ENCODE measurements at places on chromosomes 5 and 9. TPM values are rescaled to one million over a fixed set of nuclear protein-coding genes. Genes with fewer than 3 reads are reported as not detected.

LRRC26 gene
- total RNA-seq: not detected

C5orf24 gene
- total RNA-seq: 53.2 TPM

LCNL1 gene
- total RNA-seq: not detected

C5orf52 gene
- not detected for total RNA-seq

GABRB2 gene
- not detected for total RNA-seq

TSPAN17 gene
- total RNA-seq: 52.5 TPM

PDCD1LG2 gene
- 8.8 TPM for total RNA-seq

DNA sequence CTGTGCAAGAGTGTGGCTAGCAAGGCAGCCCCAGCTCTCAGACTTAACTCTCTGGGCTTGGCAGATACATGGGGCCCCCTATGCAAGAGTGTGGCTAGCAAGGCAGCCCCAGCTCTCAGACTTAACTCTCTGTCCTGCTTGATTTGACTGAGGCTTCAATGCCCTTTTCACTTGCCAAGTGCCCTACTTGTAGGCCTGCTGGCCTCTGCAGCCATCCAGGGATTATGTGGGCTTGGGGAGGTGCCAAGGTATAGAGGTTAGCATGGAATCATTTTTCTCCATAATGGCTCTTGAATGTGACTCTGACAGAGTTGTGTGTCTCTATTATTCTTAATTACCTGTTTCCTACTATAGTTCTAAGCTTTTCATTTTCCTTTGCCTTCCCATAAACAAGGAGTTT lies 115.5 kb upstream of the RUSC2 start:
- DNase-seq: no peak

GRCh38 chr9:93295456-93296076 lies 111.6 kb downstream of the WNK2 start:
- no peak for DNase-seq

- no peak for DNase-seq
These were observed 186.0 kb upstream of the ADRA1B start for GRCh38 chr5:159730285-159730684.

- DNase-seq: no peak
These were observed 156.4 kb downstream of the DAB2IP start for GRCh38 chr9:121807823-121808278.

GRCh38 chr5:173454736-173455598 lies 126.8 kb upstream of the STC2 start:
- DNase-seq: peak; percentile 96

- no peak for DNase-seq
These were observed 5.1 kb upstream of the CDC42SE2 start for GRCh38 chr5:131258733-131259132.

DNA sequence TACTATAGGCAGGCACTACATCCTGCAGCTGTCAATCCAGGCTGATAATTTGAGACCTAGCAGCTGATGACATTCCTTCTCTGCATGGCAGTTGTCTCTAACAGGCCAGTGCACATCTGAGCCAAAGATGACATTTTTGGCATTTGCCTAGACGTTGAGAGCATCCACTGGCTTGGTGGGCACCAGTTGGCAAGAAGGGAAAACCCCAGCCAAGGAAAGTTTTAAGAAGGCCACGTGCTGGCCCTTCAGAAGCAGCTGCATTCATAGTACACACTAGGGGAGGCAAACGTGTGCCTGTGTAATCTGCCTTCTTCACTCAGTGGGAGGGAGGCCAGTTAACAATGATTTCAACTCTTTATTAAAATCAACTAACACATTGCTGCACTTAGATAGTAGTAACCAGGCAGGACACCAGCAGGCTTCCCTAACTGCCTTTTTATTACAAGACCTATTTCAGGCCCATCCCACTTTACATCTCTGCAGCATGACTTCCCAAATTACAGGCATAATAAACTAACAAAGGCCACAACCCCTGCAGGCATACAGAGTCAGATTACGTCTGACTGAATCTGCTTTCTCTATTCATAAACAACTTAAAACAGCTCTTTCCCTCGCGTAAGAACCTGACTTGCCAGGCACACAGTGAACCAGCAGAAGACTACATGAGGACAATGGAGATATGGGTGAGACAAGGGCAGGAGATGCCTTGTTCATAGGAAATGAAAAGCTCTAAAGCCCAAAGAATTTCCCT lies 576.3 kb downstream of the PDE4D start:
- DNase-seq: peak; percentile 23

DNA sequence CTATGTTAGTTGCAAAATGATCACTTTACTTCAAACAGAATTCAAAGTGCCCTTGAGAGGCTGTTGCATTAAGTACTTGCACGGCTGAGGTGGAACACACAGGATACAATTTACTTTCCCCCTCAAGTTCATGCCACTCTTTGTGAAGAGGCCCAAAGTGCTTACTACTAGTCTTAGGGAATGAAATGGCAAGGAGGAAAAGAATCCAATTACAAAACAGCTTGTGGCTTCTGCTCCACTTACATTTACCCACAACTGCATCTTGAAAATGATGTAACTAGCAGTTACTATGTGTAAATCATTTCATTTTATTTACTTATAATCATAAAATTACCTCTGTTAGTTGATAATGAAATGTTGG lies 14.6 kb downstream of the FOXD1 start:
- no peak for DNase-seq

DNA sequence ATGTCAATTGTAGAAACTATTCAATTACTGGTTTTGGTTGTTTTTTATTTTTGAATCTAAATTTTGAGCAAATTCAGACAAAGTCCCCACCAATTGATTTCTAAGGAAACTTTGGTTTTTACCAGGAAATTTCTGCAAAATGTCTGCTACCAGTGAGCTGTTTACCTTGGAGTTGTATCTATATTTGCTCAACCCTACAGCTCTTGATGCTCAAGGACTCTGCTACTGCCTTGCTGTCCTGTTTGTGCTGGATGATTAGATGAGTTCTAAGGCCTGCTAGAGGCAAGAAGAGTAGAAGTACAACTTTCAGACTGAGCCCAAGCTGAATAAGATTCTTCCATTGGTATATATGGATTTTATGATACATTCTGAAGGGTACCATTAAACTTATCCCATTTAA lies 42.6 kb upstream of the KIF2A start:
- DNase-seq: no peak

DNA sequence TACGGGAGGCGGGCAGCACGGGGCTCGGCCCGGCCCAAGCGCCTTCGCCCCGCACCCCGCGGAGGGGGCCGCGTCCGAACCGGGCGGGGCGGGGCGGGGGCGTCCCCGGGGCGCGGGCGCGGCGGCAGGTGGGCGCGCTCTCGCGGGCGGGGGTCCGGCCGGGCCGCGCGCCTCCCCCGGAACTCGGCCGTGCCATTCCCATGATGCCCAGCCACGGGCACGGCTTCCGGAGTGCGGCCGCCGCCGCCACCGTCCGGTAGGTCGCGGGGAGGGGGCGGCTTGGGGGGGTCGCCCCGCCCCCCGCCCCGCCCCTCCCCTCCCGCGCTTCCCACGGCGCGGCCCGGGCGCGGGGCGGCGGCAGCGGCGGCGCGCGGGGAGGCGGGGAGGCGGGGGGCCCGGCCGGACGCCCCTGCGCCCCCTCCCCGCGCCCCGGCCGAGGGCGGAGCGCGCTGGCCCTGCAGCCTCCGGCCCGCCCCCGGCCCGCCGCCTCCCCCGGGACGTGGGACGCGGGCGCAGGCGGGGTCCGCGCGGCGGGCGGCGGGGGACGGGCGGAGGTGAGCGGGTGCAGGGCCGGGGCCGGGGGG lies at the start of gene PPP1R26:
Gene PPP1R26, plus strand, starts transcription at position 314 of the 584 bp plus-strand sequence. CDS start 4,729 bp downstream, outside the sequence.
- DNase-seq: no peak

- DNase-seq: no peak
These were observed 160.9 kb downstream of the CEP120 start for GRCh38 chr5:123262216-123262823.

- peak; percentile 91 for DNase-seq
These were observed 3.6 kb upstream of the CCNJL start for GRCh38 chr5:160315968-160316367.

DNA sequence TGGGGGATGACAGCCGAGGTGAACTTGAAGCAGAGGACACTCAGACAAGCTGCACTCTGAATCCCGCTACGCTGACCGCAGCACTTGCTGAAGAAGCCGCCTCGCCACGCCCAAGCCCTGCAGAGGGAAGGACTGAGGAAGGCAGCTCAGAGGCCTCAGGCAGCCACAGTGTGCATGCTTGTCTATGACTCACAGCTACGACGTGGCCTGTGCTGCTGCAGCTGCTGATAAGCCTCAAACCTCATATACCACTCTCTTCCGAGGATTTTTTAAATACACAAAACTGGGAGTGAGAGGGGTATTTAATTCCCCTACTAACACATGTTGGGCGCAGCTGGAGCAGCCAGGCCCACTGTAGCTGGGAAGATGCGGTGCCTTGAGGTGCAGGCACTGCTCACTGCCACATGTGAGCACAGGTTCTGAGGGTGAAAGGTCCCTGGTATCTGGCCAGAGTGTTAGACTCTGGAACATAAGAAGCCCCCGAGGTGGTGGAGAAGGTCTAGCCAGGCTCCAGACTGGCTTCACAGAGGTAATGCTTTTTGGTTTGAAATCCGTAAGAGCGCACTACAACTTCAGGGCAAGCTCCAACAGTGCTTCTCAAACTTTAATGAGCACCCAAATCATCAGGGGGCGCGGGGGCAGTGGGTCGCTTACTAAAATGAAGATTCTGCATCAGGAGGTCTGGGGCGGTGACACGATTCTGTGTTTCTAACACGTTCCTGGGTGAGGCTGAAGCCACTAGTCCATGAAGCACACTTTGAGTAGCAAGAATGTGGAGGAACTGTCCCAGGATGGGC lies 196.8 kb downstream of the AUH start:
- peak; percentile 95 for DNase-seq

GRCh38 chr9:2193552-2193951 lies 178.4 kb downstream of the SMARCA2 start:
- DNase-seq: no peak

GRCh38 chr5:22780756-22781155 lies 72.4 kb downstream of the CDH12 start:
- no peak for DNase-seq

GRCh38 chr5:14226149-14226548 lies 83.0 kb downstream of the TRIO start:
- DNase-seq: no peak

GRCh38 chr5:172887692-172888091 lies 53.6 kb downstream of the ERGIC1 start:
- DNase-seq: no peak

DNA sequence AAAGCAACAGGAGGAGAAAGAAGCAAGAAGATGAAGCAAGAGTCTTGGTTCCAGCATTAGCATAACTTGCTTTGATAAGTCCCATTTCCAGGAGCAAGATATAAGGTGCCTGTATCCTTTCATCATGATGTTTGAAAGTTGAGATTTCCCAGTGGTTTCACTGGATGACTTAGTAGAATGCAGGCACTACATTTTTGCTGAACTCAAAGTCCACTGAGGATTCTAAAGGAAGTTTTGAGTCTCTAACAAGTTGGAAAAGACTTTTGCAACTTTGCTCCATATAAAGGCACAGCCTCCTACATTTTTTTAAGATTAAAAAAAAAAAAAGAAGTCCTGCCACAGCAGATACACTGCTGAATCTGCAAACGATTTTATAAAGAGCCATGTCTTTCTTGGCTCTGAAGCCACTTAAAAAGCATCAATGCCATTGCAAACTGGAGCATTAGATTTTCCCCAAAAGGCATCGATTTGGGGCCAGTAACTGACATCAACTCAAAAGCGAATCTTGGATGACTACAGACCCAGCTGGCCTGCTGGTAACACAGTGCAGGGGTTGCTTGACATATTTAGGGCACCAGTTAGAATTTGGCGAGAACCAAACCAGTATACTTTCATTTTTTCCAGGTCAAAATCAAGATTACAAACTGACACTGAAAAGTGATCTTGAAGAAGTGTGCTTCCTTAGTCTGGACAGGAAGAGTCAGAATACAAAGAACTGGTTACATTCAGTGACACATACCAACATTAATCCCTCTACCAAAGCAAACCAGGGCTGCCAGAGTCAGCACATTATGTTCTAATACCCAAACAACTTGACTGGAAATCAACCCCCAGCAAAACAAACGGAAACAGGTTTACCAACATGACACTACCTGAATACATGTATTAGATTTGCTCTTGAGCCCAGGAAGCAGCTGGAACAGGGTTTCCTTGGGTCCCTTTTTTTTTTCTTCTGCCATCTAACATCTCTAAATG lies 39.1 kb upstream of the KCNV2 start:
- no peak for DNase-seq

GRCh38 chr9:118419676-118420075 lies 715.5 kb downstream of the TLR4 start:
- no peak for DNase-seq

GRCh38 chr9:125932012-125932411 lies 184.8 kb downstream of the PBX3 start:
- peak; percentile 74 for DNase-seq

- no peak for DNase-seq
These were observed 28.0 kb upstream of the CCNG1 start for GRCh38 chr5:163409384-163409783.

DNA sequence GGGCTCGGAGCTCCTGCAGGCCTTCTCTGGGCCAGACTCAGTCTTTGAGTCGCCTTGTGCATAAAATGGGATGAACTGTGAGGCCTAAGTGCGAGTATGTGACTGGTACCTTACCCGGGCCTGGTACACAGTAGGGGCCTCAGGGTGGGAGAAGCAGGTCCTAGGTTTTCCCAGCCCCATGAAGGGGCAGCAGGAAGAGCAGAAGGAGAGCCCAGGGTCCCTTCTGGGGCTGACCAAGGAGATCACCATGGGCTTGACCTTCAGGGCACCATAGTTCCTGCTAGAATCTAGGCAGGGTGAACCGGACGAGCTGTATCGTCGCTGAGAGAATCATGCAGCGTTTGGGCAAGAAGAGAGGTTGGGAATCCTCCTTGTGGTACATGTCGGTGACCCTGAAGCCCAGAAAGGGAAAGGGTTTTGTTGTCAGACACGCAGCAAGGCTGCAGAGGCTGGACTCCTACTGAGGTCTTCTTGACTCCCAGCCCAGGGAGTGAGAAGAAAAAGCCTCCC lies 373 bp upstream of the PHYKPL start:
- no peak for DNase-seq

- no peak for DNase-seq
These were observed 24.7 kb downstream of the NTRK2 start for GRCh38 chr9:84694248-84694647.

- no peak for DNase-seq
These were observed 12.6 kb upstream of the ERGIC1 start for GRCh38 chr5:172821340-172821985.

GRCh38 chr5:111404270-111404769 lies 108.0 kb downstream of the STARD4 start:
- no peak for DNase-seq
